Activated CD4-positive, CD25-positive, alpha-beta regulatory T cell treated with anti-CD3 and anti-CD28 coated beads, Interleukin-2, amount 50 U/mL, for 16 hours (primary cell): ENCODE measurements at places on chromosomes 6 and 20.

DNA sequence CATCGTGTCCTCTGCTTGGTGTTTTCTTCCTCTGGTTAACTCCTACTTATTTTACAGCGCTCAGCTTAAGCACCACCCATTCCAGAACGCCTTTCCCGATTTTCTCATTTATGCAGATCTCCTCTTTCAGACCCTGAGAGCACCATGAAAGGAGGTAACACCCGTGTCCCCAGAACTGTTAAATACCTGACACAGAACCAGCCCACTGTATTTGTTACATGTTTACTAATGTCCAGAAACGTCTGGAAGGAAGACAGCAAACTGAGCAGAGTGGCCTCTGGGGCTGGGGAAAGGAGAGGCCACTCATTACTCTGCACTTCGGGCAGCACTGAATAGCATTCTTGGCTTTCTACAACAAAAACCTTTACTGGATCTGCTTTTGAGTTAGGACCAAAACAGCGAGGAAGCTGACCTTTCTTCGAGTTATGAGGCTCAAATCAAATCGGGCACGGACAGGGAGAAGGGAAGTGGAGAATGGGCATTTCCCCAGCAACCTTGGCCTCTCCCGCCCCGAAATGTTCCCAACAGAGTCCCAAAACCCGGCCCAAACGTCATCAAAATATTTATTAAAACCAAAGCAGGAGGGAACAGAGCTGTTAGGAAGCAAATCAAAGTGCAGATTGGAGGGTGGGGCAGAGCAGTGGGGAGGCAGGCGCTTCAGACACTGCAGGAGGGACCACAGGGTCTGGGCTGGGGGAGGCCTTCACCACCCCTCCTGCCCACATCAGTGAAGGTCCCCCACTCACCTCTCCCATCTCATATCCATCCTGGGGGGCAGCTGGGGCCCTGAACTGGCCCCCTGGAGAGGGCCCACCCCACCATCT, 1.1 kb upstream of the NECAB3 start:
- DNase-seq = no peak

DNA sequence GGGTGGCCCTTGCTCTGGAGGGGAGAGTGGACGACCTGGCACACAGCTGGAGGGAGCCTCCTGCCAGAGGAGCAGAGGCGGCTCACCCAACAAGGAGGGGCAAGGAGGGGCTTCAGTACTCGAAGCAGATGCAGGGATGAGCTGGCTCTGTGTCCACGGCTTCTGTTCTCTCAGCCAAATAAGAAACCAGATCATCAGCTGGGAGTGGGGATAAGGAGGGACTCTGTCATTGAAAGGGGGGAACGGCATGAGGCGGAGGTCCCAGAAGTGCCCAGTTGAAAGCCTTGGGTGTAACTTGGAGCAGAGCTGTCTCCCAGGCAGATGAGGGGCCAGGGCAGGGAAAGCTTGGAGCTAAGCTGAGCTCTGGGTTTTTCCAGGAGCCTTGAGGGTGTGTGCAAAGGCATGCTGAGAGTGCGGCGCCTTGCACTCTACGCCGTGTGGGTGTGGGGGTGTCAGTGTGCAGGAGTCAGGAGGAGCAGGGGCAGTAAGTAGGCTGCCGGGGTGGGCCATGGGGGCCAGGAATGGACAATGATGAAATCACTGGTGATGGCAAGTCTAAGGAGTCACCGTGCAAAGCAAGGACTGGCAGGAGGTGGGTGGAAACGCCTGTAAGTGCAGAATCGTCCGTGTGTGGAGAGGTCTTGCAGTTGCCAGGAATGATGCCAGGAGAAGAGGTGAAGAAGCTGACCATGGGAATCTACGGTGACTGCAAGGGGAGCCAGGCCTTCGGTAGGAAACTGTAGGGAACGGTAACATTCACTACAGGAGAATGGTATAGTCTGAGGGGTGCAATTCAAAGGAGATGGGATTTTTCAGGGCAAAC, 85.4 kb upstream of the FOXQ1 start:
- DNase-seq = no peak

- no peak for DNase-seq
Measured at GRCh38 chr20:23918101-23918862, 38.7 kb upstream of the CST5 start.

- no peak for DNase-seq
Measured at GRCh38 chr6:55664591-55665587, 85.9 kb upstream of the HMGCLL1 start.

DNA sequence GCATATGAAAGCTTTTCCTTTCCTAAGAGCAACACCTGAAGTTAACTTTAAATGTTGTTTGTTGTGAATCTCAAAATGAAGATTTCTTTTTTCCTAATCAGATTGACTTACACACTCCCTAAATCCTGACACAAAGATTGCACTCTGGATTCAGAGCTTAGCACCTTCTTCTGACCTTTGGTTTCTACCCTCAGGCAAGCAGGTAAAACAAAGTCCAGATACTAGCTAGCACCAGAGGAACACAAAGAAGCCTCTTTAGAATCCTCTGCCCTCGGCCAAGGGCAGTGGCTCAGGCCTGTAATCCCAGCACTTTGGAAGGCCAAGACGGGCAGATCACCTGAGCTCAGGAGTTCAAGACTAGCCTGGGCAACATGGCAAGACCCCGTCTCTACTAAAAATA, 14.5 kb downstream of the SERAC1 start:
- no peak for DNase-seq

- DNase-seq = no peak
Measured at GRCh38 chr20:63127700-63128364, 88.1 kb downstream of the YTHDF1 start.

GRCh38 chr6:83062225-83062624, 3.4 kb downstream of the UBE3D start:
- DNase-seq = no peak

DNA sequence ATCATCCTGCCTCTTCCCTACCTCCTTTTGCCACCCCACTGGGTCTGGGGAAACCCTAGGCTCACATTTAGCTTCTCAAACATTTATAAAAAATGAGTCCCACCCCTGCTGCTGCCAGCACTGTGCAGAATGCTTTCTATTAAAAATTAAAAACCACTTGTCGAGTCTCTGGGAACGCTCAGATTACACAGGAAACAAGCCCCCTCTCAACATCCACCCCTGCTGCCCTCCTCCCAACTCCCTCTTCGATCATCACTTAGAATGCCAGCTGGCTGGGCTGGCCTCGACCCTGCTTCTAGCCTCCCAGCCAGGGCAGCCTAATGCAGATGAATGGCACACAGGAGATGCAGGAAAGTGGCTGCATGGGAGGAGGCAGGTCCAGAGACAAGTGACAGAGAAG, 75.8 kb downstream of the CDH22 start:
- no peak for DNase-seq

- DNase-seq = no peak
Measured at GRCh38 chr6:9745966-9746365, 668.9 kb downstream of the TFAP2A start.

DNA sequence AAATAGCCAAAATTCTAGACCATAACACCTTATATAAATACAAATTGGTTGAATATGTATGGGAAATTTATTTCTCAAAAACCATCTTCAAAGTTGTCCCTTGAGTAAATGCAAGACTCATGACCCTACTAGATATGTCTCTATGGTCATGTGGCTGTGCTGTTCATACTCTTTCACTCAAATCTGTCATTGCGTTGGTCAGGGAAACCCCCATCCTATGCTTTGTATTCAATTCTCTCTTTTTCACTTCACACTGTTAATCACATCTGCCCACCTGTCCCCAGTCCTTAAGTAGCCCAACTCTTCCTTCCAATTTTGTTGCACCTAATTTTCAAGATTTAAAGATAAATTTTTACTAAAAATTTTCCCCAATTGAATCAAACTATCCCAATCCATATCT, 51.0 kb downstream of the RPS12 start:
- DNase-seq = no peak

DNA sequence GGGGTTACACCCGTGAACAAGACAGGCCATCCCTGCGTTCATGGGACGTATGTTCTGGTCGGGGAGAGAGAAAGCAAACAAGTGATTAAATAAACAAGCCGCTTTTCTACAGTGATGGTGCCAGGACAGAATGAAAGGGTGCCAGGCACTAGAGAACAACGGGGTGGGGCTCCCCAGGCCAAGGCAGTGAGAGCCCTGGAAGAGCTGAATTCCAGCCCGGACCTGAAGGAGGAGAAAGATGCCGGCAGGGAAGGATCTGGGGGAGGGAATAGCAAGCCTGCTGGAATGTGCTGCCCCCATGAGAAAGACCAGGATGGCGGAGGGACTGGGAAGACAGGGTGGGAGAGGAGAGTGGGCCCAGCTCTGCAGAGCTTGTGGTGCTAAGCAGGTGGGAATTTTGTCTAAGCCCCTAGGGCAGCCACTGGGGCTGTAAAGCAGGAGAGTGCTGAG, 7.5 kb downstream of the SNAI1 start:
- DNase-seq = no peak

DNA sequence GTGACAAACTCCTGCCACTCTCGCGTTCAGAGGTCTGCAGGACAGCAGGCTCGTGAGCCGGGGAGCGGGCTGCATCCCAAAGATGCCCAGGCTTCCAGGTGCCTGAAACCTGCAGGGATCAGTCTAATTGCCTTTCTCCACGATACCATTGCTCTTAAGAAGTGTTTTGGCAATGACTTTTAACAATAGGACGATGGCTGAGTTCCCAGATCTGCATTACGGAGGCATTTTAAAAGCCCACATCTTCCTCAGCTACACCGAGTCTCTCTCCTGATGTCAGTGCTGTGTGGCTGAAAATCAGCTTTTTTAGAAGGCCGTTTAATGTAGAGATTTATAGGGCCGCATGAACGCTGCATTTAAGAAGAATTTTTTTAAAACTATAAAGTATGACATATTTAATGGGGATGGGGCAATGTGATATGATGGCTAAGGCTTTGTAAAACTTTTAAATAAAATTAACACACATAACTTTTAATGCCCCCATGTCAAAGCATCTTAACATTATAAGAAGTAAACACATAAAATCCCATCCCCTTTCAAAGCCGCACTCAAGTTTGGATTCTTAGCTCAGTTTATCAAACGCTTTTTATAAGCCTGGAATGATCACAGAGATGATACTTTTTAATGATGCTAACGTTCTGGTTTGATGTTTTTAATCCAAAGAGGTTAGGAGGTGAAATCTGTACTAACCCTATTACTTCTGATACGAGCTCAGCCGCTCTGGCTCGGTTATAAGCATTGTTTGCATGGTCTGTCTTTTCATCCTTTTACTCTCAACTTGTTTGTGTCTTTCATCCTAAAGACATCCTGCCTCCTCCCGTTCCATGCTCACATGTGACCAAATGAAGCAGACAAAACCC, 386.0 kb downstream of the SMOC2 start:
- DNase-seq = no peak

DNA sequence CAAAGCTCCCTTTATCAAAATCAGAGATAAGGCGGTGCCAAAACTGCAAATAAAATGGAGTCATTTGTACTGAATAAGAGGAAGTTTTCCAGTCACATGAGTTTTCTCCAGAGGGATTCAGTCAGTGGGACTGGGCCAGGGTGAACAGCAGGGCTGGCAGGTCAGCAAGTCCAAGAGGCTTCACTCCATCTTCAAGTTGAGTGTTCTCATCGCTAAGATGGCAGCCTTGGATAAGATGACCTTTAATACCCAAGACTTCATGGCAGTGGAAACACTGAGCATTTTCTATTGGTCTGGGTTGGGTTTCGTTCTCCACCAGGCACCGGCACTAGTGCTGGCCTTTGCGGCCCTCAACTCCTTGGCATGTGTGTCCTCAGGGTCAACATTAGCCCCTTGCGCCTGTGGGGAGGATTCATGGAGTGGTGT, 29.3 kb upstream of the IGF2R start:
- DNase-seq = no peak

- no peak for DNase-seq
Measured at GRCh38 chr20:52268184-52268749, 76.7 kb upstream of the ZFP64 start.

DNA sequence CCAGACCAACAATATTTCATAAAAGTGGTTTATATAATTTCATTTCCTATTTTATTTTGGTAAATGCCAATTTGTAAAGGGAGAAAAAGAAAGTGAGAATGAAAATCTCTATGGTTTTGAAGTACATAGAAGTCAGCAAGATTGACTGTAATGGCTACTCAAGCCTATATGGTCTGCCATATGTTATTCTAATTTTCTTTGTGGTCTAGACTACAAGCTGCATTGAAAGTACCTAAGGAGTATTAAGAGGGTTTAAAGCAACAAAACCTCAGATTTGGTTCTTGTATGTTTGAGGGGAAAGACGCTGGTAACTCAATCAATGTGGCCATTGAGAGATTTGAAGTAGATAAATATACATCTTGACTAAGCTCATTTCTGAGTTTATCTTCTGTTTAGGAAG, 193.5 kb upstream of the EYA4 start:
- no peak for DNase-seq

DNA sequence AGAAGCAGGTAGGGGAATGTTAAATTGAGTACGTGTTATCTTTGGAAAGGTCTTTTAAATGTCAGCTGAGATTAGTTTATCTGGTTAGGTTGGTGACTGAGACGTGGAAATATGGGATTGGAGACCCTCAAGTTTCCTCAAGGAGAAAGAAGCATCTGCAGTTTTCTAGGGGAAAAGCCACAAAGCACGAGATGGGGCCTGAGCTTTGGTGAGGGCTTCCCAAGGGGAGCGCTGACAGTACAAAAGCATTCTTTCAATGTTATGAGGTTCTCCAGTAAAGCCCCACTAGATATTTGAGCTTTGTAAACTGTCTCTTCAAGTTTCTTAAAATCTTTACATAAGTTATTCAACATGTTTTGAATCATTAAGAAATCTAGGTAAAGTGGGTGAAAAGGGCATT, 19.6 kb upstream of the HS3ST5 start:
- no peak for DNase-seq

- no peak for DNase-seq
Measured at GRCh38 chr6:103769431-103769830, 1090.3 kb downstream of the HACE1 start.

DNA sequence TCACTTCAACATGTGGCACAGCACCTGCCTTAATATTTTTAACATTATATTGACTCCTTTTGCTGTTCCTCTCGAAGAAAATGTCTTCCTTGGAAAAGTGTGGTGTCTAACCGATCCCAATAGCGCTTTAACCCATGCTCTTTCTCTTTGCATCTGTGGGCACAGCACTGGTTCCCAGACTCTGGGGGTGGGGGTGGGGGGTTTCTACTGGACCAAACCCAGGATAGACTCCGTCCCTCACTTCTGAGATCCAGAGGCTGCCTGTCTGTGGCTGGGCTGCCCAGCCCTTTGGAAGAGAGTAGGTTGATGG, 3.9 kb upstream of the ZNF292 start:
- DNase-seq = no peak

- no peak for DNase-seq
Measured at GRCh38 chr6:109690373-109690736, 647 bp downstream of the AK9 start.

- no peak for DNase-seq
Measured at GRCh38 chr6:73942592-73943186, 246.7 kb downstream of the CD109 start.
